ENCODE measurements at places on chromosomes 16 and 17.

DNA sequence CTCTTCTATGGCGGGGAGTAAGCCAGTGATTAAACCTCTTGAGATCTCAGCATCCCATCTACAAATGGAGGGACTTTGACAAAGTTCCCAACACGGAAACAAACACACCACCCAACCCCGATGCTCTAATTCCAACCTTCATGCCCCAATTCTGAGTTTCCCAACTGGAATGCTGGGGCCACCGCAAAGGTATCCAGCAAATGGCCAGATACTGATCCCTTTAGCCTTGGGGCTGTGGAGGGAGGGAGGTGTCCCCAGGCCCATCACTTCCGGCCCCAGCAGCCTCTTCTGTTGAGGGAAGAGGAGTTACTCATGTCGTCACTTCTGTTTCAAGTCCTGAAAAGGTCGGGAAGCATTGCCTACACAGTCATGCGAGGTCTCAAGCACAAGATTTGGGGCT lies 154.8 kb upstream of the RPH3AL start:
- DNase-seq, result no peak

GRCh38 chr17:8119581-8120519 lies 1.5 kb upstream of the ALOXE3 start:
- DNase-seq, result peak; percentile 79

GRCh38 chr17:74430385-74430705 lies 1.5 kb upstream of the GPRC5C start:
- no peak for DNase-seq

GRCh38 chr16:50603206-50604064 lies 55.2 kb downstream of the NKD1 start:
- peak; percentile 18 for DNase-seq

DNA sequence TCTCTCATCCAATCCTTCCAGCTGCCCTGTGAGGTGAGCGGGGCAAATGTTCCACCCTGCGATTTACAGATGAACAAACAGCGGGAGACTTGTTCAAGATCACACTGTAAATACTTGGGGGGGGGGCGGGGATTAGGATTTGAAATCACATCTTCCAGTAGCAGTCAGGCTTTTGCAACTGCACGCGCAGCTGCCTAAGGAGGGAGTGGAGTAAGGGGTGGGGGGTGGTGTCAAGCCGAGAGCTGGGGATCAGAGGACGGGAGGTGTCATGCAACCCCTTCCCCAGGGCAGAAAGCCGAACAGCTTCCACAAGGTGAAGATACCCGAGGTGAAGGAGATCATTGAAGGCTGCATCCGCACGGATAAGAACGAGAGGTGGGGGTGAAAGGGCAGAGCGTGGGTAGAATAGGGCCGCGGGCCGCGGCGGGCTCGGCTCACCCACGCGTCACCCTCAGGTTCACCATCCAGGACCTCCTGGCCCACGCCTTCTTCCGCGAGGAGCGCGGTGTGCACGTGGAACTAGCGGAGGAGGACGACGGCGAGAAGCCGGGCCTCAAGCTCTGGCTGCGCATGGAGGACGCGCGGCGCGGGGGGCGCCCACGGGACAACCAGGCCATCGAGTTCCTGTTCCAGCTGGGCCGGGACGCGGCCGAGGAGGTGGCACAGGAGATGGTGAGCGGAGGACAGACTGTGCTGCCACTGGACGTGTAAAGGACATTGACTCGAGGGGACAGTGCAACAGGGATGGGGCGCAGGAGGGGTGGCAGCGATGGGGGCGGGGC lies 4.6 kb downstream of the WNK4 start:
- DNase-seq, result no peak

DNA sequence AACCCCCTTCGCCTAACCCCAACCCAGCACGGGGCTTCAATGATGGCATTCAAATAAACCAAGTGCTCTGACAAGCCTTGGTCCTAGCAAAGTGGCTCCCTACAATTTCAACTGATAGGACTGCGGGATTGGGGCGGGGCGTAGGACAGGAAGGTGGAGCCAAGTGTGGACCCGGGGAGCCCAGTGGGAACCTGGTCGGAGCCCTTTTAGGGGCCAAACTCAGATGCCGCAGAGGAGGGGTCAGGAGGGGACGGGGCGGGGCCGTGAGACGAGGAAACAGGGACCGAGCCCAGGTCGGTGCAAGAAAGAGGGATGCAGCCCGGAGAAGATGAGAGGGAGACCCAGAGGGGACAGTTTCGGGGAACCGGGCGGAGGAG lies 13.2 kb upstream of the CDIPT start:
- peak; percentile 24 for DNase-seq

- DNase-seq, result no peak
Observed at GRCh38 chr17:40827746-40828453, 5.5 kb upstream of the KRT10 start.

- no peak for DNase-seq
Observed at GRCh38 chr17:72590382-72590781, 469.6 kb downstream of the SOX9 start.

GRCh38 chr16:85812031-85812807 lies 12.7 kb downstream of the COX4I1 start:
- no peak for DNase-seq

GRCh38 chr16:4414187-4414917 lies 2.0 kb downstream of the CORO7 start:
- peak; percentile 78 for DNase-seq

- no peak for DNase-seq
Observed at GRCh38 chr17:6231886-6232731, 161.9 kb downstream of the WSCD1 start.

DNA sequence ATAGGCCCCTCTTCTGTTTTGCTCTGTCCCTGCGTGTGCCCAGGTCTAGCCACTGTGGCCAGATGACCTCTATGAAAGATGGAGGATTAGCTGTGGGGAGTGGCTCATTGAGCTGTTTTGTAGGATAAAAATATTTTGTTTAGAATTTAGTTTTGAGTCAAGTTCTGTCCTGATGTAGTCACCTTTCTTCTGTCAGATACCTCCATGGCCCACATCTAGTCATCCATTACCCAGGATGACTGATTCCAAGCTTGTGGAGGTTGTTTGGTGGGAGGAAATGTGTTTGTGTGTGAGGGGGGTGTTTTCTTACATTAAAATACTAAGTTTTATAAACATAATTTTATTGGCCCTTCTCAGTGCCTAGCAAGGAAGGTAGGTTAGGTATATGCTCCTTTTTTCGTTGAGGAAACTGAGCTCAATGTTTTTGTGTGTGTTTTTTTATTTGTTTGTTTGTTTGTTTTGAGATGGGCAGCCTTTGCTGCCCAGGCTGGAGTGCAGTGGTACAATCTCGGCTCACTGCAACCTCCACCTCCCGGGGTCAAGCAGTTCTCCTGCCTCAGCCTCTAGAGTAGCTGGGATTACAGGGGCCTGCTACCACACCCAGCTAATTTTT lies 16.3 kb downstream of the SNX11 start:
- DNase-seq, result no peak

DNA sequence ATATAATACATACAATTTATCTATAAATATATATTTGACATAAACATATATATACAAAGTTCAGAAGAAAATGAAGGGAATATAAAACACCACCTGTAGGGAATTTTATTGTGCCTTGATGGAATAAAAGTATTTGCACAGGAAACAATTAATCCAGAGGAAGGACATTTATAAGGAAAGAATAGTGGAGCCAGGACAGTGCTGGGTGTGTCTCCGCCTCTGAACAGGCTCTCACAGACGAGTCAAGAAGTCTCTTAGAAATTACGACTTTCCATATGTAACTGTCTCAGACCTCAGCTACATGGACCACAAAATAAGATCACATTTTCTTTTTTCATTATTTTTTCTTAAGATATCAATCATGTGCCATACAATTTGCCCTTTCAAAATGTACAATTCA lies 93.9 kb downstream of the TMEM114 start:
- DNase-seq, result no peak

GRCh38 chr16:83717814-83718213 lies 90.0 kb upstream of the HSBP1 start:
- DNase-seq, result no peak

GRCh38 chr17:41496803-41497484 lies 7.2 kb upstream of the KRT36 start:
- peak; percentile 67 for DNase-seq

- no peak for DNase-seq
Observed at GRCh38 chr16:84570739-84571403, 47.0 kb downstream of the COTL1 start.

GRCh38 chr17:21146362-21147015 lies 19.7 kb downstream of the DHRS7B start:
- DNase-seq, result no peak

DNA sequence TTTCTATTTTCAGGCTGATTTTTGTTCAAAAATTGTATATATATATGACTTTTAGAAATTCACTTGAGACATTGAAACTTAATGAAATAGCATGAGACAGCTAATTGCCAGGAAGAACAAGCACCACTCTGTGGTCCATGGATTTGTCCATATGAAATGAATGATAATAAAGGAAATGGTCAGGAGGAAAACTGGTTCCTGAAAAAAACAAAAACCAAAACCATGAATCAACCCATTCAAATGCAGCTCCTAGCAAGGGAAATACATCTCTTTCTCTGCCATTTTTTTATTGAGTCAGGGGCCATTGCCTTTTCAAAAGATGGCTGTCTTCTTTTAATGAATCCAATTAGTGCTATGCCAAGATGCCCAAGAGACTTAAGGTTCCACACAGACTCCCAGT lies 230.7 kb downstream of the SLC39A11 start:
- DNase-seq, result no peak

GRCh38 chr17:82215095-82215971 lies 2.7 kb upstream of the CCDC57 start:
- no peak for DNase-seq

- no peak for DNase-seq
Observed at GRCh38 chr17:62950067-62950466, 16.0 kb upstream of the TANC2 start.

- no peak for DNase-seq
Observed at GRCh38 chr17:80024206-80024972, 11.3 kb downstream of the TBC1D16 start.

- peak; percentile 37 for DNase-seq
Observed at GRCh38 chr17:30824002-30824355, 513 bp downstream of the CRLF3 start.

DNA sequence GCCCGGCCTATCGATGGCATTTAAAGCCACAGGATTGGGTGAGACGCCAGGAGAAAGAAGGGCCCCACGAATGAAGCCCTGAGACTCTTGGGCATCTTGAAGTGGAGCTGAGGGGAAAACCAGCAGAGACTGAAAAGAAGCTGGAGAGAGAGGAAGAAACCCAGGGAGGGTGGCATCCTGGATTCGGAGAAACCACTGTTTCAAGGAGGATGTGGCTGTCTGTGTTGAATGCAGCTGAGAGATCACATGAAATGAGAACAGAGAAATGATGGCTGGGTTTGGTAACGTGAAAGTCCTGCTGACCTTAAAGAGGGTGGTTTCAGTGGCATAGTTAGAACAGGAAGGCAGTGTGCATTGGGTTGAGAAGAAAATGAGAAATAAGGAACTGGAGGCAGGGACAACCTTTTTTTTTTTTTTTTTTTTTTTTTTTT lies 3.8 kb downstream of the TNFSF12 start:
- peak; percentile 53 for DNase-seq

GRCh38 chr17:39653316-39653661 lies 11.9 kb upstream of the TCAP start:
- DNase-seq, result no peak

DNA sequence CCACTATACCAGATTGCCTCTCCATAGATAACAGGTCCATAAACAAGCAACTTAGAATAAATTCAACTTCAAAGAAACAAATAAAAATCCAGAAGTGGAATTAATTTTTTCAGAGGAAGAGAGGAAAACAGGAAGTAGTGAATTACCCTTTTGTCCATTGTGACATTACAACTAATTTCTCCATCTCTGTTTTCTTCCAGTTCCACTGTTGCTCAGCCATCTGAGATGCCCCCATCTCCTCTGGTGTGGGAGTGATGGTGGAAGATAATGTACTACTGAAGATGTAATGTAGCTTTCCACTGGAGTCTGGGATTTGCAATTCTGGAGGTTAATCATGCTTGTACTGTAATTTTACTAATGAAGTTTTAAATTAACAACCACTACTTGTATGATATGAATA lies 124.6 kb upstream of the TMEM97 start:
- no peak for DNase-seq

- no peak for DNase-seq
Observed at GRCh38 chr16:56352351-56353053, 72.8 kb downstream of the AMFR start.

DNA sequence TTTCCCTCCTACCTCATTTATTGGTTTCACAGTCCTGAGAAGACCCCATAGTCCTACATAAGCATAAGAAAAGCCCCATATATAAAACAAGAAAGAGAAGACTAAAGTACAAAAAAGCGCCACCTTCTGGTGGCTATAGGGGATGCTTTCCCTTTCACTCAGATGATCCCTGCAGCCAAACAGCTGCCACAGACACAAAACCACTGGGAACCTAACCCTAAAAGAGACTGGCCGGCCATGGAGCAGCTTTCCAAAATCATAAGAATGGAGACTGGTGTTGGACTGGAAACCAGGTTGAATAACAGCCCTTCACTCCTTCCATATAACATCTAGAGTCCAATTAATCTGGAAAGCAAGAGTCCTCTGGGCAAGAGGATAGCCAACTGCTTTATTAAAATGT lies 11.4 kb downstream of the DYNC1LI2 start:
- DNase-seq, result peak; percentile 40
